ENCODE measurements at places on chromosomes 12 and 14.

GRCh38 chr14:25150401-25150800 lies 100.5 kb upstream of the STXBP6 start:
- DNase-seq: no peak

DNA sequence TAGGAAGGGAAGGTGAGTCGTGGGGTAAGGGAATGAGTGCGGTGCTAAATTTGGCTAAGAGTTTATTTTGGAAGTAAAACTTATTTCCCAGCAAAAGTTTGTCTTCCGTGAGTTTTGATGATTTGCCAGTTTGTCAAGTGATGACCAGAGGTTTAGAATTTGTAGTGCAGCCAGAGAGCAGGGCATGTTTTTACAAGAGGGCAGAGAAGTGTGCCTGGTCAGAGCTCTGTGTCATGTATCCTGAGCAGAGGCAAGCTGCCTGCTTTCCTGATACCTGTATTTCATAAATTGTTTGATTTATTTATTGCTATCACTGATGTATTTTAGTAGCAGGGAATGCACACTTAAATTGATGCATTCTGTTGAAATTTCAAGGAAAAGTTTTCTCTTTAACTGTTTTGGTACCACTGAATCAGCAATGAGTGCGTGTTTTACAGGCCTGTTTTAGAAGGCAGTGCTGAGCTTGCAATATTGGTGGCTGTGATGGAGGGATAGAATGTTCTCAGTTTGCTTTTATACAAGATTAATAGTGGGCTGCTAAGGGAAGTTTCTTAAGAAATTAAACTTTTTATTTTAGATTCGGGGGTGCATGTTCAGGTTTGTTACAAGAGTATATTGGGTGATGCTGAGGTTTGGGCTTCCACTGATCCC lies 19.7 kb upstream of the RD3L start:
- DNase-seq: no peak

- DNase-seq: no peak
Observed at GRCh38 chr14:23929136-23929535, 24.4 kb upstream of the DHRS4 start.

DNA sequence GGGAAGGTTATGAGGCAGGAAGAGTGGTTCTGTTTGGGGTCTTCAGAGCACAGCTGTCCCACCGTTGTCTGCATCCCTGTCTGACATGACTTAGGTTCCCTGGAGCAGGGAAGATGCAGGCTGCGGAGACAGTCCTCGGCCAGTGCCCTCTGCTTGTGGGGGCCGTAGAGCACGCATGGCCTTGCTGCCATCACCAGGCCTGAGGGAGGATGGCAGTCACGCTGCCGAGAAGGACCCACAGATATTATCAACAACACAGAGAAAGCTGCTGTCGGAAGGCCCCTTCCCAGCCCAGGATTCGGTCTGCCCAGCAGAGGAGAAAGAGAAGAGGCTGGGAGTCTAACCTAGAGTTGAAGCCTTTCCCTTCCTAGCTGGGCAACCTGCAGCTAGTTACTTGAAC lies 35.0 kb downstream of the ERH start:
- DNase-seq: no peak

GRCh38 chr12:94900496-94900895 lies 103.0 kb downstream of the NDUFA12 start:
- no peak for DNase-seq

GRCh38 chr14:79613625-79614024 lies 597.7 kb downstream of the DIO2 start:
- no peak for DNase-seq

- DNase-seq: peak; percentile 18
Observed at GRCh38 chr14:31419967-31420318, 407 bp downstream of the HEATR5A start.

- no peak for DNase-seq
Observed at GRCh38 chr12:76450690-76451089, 102.5 kb upstream of the BBS10 start.

- no peak for DNase-seq
Observed at GRCh38 chr12:100020370-100020769, 35.6 kb upstream of the ANKS1B start.

GRCh38 chr12:10169104-10169503 lies 2.8 kb downstream of the OLR1 start:
- no peak for DNase-seq

GRCh38 chr12:96985515-96986362 lies 78.7 kb downstream of the NEDD1 start:
- DNase-seq: peak; percentile 17

DNA sequence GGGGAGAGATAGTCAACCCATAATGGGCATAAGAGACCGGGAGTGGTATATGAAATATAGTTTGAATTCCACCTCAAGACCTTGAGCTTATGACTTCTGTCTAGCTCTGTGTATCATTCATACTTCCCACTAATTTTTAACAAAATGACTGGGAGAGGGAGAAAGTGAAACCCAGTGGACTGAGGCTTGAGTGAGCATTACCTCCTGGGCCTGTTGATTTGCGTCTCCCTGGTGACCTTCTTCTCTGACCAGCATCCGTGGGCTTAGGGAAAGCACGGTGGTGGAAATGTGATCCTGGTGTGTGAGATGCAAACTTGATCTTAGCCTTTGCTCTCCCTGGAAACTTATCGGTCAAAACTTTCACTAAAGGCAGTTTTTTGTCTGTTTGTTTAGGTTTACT lies 207.9 kb upstream of the BCL2L14 start:
- DNase-seq: no peak

- no peak for DNase-seq
Observed at GRCh38 chr12:57456145-57456700, 1.1 kb downstream of the INHBE start.

GRCh38 chr12:102957339-102958050 lies at the start of gene ASCL1:
TSS of gene ASCL1 (plus strand) at chr12:102957674. CDS start at chr12:102958245, 571 bp downstream.
- no peak for DNase-seq

DNA sequence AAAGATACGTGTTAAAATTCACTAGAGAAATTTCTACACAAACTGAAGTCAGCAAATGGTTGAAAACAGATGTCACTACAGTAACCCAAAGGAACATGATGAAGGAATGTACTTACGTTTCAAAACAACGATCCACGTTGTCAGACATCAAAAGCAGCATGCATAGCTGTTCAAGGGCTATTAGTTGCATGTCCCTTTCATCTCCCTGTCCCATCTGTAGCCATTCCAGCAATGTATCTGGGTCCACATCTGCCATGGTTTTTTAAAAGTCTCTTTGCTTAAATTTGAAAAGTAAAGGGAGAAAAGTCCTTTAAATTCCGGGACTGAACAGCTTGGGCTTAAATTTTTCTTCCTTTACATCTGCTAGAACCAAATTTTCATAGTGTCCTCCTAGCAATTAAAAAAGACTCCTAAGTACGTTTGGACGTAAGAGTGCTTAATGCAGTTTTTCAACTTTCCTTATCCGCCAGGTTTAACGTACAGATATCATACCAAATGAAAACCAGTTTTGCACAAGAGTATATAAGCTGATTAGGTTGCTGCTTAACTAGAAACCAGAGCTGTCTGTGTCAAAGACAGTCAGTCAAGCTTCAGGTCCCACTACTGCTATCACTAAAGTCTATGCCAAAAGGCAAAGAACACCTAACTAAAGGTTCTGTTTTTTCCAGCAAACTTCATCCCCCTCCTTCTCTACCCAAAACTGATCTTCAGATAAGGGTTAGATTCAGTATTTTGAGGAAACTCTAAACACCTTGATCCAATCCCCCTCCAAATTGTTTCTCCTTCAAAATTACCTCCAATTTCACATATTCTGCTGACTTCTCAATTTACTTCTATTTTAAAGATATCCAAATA lies 1.7 kb downstream of the HECTD1 start:
- no peak for DNase-seq

DNA sequence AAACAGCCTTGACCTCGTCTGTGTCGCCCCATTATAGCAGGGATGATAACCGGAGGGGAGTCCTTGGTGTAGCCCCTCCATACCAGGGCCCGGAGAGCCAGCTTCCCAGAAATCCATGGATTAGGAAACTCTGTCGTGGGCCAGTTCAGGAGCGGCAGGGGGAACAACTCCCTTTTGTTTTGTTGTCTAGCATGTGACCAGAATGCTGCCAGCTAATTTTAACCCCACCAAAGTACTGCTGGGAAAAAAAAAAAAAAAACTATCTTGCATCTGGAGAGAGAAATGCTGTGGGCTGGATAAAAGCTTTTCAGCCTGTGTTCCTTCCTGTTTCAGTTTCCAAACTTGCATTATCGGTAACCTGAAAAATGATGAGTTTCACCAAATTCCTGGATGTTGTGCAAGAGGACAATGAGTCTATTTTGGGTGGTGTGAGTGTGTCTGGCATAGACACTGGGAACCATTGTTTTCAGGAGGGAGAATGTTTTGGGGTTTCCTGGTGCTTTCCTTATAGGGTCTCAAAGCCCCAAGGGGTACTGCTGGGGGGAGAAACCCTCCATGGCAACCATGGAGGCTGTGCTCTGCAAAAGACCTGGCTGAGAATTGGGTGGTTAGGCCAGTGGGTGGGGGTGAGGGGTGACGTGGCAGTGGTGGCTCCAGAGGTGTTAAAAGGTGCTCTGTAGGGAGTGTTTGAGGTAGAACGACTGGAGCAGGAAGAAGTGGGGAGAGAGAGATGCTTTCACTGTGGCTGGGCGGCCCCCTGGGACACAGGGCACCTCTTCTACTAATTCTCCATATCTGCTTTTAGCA lies 14.9 kb upstream of the IRF2BPL start:
- DNase-seq: peak; percentile 35

GRCh38 chr12:119594772-119595445 lies 1.3 kb downstream of the TMEM233 start:
- DNase-seq: no peak

DNA sequence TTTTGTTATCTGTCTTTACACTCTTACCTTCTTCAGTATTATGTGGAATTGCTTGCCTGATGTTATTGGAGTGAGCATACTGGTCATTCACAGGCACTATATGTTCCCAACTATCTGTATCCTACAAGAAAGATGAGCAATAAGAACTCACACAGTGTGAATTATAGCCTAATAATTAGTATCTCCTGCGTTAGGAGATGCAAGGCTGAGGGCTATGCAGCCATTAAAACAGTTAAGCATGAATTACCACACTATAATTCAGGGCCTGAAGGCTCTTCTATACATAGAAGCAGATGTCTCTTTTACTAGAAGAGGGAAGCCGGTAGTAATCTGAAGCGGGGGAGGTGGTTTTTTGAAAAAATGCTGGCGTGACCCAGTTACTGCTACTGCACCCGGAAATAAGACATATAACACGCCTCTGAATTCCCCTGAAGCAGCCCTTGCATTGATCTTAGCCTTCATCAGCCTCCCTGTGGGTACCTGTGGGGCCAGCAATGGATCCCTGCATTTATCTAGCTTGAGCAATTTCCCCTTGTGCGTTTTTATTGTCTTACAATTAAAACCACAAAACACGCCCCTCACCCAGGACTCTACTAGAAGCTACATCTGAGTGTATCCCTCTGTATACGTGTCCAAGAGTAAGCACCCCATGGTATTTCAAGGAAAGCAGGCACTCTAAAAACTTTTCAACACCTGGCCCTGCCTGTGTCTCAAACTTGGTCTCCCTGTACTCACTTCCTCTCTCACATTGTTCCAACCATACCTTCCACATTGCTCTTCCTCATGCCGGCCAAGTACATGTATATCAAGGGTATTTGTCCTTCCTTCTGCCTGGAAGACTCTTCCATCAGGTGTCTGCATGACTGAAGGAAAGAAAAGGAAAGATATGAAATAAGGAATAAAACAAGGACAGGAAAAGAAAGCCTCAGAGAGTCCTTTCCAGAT lies 210.9 kb upstream of the ARID2 start:
- peak; percentile 31 for DNase-seq

DNA sequence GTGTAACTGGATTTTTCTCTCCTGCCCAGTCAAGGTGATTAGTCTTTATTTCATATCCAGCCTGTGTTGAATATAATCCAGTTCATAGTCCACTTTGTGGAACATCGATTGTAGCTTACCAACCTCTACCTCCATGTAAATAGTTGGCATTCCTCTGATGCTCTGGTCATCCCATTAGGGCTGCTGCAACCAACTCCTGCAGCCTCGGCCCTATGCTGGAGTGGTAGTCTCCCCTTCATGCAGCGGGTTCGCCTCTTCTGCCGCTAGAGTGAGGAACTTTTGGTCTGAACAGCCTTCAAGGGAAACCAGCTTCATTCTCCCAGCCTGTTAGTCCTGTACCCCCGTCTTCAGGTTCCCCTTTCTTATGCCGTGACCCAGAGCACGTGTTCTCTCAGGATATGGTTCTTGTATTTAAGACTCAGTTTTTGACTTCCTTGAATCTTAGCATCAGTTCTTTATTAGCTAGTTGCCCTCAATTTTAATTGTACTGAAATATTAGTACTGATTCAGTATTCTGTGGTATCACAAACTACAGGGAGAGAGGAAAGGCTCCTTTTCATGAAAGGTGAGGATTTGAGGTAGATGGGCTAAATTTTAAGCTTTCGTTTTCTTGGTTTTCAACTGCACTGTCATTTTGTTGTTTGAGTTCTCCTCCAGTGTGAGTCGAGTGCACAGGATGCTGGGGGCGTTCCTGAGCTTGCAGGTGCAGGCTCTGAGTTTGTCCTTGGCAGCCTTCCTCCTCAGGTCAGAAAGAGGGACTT lies 33.2 kb downstream of the ZNF664 start:
- DNase-seq: no peak

DNA sequence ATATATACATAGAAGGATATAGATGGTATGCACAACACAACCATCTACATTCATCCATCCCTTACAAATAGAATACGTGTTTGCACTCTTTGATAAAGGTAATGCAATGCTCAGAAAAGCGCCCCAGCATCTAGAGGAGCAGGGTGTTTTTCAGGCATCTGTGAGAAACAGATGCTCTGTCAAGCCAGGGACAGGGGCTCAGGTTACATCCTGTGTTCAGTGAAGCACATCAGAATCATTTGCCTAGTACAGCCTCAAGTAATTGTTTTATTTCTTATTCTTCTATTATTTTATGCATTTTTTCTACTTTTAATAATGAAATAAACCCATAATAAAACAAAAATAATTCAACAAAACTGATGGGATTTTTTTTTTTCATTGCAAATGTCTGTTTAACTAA lies 50.5 kb upstream of the HIF1A start:
- no peak for DNase-seq

Measured in T-helper 2 cell treated with Interferon-gamma antibody and Interleukin-4, amounts not matched to agents 5 μg/mL and 100 μg/mL, for 36 hours (primary cell).